ENCODE measurements at places on chromosomes 6 and 20. TPM values are rescaled to one million over a fixed set of nuclear protein-coding genes. Genes with fewer than 3 reads are reported as not detected.

ZBP1 gene
- 0.16 TPM for polyA plus RNA-seq

MACROD2 gene
- polyA plus RNA-seq: 0.61 TPM

BPIFB4 gene
- polyA plus RNA-seq: not detected

TGM6 gene
- not detected for polyA plus RNA-seq

CDH4 gene
- 0.32 TPM for polyA plus RNA-seq

SAMD5 gene
- polyA plus RNA-seq: 1.0 TPM

SAYSD1 gene
- polyA plus RNA-seq: 12.6 TPM

OOEP gene
- polyA plus RNA-seq: not detected

SMIM26 gene
- 267 TPM for polyA plus RNA-seq

FRMD1 gene
- 0.07 TPM for polyA plus RNA-seq

SYCP2L gene
- polyA plus RNA-seq: 0.48 TPM

GRCh38 chr6:110523451-110524021, 47.1 kb upstream of the SLC22A16 start:
- DNase-seq: no peak

- DNase-seq: no peak
These were observed 160.2 kb downstream of the GMPR start for GRCh38 chr6:16398587-16398986.

GRCh38 chr20:45305262-45305661, 1.4 kb upstream of the RBPJL start:
- no peak for DNase-seq

GRCh38 chr6:145968051-145968450, 3.9 kb upstream of the SHPRH start:
- DNase-seq: no peak

DNA sequence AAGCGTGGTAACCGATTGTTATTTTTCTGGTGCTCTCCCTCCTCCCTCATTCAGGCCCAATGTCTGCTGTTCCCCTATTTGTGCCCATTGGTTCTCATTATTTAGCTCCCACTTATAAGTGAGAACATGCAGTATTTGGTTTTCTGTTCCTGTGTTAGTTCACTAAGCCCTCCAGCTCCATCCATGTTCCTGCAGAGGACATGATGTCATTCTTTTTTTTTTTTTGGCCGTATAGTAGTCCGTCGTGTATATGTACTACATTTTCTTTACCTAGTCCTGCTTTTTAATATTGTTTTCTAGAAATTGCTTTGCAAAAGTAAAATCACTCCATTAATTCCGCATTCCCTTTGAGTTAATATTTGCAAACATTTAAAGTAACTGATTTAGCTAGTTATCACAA, 23.1 kb downstream of the ZNF451 start:
- DNase-seq: no peak

- DNase-seq: no peak
These were observed 279.3 kb downstream of the HACE1 start for GRCh38 chr6:104580452-104580851.

GRCh38 chr6:147214248-147215227, 10.3 kb downstream of the STXBP5 start:
- no peak for DNase-seq

- DNase-seq: no peak
These were observed 2.8 kb downstream of the NEDD9 start for GRCh38 chr6:11229655-11230046.

- no peak for DNase-seq
These were observed 10.1 kb downstream of the AAR2 start for GRCh38 chr20:36246401-36246800.

DNA sequence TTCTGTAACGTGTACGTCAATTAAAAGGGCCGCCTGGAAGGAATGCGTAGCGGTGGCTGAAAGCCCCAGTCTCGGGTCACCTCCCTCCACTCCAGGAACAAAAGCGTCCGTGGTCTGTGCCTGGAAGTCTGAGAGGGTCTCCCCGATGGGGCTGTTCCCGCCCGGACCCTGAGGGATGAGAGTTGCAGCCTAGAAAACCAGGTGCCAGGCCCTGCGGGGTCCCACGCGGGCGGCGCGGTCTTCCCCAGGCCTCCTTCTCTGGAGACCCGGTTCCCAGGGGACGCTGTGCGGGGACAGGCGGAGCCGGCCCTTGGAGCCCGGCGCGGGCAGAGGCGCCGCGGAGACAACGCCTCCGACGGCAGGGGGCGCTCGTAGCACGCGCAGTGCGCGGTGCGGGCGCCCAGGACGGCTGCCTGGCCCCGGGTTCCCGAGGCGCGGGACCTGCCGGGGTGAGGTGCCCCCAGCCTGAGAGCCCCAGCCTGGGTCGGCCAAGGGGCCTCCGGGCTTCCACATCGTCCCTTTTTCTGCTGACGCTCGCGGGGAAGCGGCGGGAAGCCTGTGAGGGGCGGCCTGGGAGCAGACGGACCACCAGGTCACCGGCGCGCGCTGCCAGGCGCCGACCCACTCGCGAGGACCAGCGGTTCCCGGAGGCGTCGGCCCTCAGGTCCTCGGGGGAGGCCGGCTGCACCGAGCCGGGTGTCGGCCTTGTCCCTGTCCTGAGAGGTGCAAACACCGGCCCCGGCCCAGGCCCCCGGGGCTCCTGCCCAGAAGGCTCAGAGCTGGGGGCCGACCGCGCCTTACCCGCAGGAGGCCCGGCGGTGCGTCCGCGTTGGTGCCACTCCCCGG, 5.3 kb upstream of the FOXC1 start:
- DNase-seq: peak; percentile 78

- no peak for DNase-seq
These were observed 39.8 kb downstream of the CD164 start for GRCh38 chr6:109342506-109342905.

- no peak for DNase-seq
These were observed 327.3 kb upstream of the HSF2 start for GRCh38 chr6:122072014-122072647.

GRCh38 chr6:95489185-95489863, 88.0 kb upstream of the MANEA start:
- no peak for DNase-seq

GRCh38 chr6:25995507-25995906, 32.9 kb downstream of the TRIM38 start:
- DNase-seq: no peak

DNA sequence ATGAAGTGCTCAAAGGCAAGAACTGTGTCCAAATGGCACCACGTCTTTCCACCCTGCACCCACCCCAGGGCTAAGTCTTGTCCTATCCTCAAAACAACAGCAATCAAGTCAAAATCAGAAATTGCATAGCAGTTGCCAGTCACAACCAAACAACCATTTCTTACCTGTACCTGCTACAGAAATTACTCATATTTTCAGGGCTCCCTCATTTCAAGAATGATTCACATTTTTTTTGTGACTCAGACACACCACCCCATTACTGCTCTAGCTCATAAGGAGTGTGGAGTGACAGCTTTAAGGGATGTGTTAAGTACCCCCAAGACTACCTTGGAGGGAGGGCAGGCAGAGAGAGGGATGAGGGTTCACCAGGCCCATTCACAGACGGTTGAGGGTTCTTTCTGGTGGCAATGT, 111.7 kb downstream of the TRERF1 start:
- no peak for DNase-seq

DNA sequence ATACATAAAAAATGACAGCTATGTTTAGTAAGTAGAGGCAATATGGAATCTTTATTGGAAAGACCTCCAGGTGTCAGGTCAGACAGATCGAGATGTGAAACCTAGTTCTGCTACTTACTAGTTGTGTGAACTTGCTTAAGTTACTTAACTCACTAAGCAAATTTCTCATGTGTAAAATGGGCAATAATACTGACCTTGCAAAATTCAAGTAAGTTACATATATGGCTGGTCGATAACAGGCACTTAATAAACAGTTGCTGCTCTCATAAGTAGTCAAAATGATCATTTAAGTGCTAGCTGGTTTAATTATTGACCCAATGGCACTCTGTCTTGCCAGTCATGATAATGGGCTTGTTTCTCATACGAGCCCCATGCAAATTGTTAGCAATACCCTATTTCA, 46.0 kb downstream of the VGLL2 start:
- DNase-seq: no peak

- DNase-seq: no peak
These were observed 13.7 kb upstream of the SHPRH start for GRCh38 chr6:145977881-145978280.

- DNase-seq: no peak
These were observed 1035.3 kb upstream of the GJE1 start for GRCh38 chr6:141097471-141097870.

DNA sequence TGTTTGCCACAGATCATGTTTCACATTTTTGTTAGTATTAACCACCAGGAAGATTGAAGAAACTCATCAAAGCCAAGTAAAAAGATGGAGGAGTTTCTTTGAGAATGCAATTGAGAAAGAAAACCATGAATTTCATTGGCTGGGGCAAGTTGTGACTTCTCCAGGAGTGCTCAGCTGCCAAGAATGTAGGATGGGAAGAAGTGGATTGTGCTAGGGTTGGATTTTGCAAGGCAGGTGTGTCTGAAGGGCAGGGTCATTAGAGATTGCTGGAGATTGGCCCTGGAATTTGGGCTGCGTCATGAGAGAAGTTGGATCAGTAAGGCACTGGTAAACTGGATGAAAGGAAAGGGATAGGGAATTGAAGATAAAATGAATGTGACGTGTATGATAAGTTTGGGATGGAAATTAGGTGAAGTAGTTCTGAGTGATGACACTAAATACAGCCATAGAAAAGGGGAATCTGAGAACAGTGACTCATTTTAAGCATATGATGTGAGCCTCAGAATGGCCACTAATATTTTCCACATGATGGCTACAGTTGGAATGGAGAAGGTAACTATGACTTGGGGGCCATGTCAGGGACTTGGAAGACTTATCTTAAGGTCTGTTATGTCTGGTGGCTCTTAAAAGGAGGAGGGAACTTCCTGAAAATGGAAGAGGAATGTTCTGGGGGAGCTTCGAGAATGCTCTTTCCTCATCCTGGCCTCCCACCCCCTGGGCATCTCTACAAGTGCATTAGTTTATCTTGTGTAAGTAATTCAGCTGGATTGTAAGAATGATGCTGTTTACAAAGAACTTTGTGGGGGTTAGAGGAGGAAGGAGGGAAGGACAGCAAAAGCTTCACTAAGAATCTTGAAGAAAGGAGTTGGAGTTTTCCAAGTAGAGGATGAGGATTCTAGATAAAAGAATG, 27.8 kb upstream of the ERVFRD-1 start:
- DNase-seq: no peak

DNA sequence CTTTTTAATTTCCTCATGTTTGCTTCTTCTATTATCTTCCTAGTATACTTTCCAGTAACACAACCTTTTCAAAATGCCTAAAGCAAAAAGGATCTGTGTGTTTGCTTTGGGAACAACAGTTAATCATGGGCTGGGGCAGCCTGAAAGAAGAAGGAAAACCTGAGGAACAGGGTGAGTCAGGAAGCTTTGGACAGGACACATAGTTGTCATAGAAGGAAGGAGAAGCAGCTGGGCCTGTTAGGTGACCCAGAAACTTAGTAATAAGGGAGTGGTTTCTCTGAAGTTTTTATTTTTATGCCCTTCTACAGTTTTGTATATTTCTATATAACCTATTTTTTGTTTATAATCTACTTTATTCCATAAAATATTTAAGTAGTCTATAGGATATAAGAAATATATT, 61.4 kb downstream of the CD24 start:
- DNase-seq: no peak

GRCh38 chr6:89084954-89085353, 4.4 kb downstream of the PNRC1 start:
- DNase-seq: no peak

DNA sequence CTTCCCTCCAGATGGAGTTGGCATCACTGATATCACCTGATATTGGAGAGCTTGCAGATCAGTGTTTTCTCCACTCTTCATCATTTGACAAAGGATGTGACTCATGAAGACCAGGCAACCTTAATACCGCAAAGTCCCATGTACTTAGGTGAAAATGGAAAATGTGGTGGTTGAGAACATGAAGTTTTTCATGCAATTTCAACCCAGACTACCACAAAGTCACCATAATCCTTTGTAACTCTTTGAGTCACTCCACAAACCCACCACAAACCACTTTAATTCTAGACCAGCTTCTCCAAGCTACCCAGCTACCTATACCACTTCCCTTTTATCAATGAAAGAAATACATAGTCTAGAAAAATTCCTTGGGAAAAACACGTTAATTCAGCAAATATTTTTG, 7.1 kb downstream of the NHLRC1 start:
- no peak for DNase-seq

DNA sequence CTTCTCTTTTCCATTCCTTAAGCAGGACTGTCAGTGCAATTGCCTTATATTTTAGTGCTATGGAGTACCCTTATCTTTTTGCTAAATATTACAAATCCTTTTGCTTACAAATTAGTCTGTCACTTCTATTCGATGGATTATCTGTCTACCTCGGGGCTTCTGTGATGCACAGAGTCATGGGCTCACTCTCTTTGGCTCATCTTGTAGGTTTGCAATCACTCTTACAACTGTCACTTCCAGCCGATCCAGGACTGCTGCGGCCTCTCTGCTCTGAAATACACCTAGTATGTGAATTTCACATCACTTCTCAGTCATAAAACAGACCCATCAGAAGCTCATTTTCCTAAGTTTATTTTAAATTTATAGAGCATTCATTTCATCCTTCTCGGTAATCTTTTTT, 293.2 kb upstream of the QKI start:
- no peak for DNase-seq

DNA sequence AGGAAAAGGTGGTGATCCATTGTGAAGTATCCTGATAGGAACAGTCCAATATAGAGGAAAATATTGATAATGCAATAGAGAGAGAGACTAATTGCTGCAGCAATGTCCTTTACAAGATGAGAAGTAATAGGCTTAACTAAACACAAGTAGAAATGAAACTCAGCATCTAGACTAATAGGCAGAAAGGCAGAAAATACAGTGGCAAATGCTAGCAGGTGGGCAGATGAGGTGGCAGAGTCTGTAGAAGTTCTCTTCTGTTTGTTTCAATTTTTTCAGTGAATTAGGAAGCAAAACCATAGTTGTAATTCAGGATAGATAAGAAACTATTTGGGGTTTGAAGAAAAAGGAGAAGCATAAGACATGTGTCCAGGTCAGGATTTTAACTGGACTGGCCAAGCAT, 236.7 kb upstream of the HS3ST5 start:
- DNase-seq: no peak

DNA sequence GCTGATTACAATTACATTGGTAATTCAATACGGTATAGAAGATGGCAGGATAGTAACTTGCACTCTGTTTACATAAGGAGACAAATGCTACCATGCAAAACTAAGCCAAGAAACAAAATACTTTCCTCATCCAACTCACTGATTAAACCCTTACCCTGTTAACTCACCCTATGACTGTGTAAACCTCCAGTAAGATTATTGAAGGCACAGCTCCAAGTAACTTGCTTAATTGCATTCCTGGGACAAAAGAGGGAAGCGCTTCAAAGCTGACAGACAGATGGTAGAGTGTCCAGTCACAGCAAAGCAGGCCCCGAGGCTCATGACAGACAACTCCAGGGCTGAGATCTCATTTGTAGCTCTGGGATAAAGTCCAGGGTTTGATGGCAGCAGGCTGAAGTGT, 6.9 kb upstream of the KIF16B start:
- DNase-seq: no peak

DNA sequence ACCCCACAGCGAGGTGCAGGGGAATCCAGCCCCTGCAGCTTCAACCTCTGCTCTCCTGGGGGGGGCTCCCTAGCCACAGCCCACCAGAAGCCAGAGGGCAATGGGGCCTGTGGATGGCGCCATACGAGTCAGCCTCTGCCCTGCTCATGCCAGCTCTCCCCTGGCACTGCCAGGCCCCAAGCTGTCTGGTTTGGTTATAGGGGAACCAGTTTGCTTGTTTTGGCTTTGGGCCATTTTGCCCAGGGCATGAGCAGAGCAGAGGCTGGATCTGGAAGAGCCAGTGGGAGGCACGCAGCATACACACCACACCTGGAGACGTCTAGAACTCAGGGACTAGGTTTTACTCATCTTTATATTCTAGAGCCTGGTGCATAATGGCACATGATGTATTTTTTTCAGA, 66.7 kb upstream of the SLC22A16 start:
- no peak for DNase-seq
